ENCODE measurements at places on chromosomes 2 and 18. TPM values are rescaled to one million over a fixed set of nuclear protein-coding genes. Genes with fewer than 3 reads are reported as not detected.

DNA sequence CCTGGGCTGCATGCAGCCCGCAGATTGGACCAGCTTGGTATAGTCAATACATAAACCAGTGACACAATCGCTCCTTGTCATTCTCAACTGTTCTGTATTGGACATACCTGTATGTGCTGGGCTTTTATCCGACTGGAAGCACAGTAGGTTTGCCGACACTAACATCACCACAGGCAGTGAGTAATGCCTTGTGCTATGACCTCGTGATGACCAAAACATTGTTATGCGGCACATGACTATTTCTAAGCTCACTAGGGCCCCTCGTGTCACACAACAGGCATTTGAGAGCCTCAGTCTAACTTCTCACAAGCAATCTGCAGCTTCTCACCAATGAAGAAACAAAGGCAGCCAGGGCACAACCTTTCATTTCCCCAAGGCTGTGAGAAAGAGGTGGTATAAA, 320.8 kb downstream of the AFF3 start:
- no peak for DNase-seq

VIL1 gene
- not detected for total RNA-seq

DNA sequence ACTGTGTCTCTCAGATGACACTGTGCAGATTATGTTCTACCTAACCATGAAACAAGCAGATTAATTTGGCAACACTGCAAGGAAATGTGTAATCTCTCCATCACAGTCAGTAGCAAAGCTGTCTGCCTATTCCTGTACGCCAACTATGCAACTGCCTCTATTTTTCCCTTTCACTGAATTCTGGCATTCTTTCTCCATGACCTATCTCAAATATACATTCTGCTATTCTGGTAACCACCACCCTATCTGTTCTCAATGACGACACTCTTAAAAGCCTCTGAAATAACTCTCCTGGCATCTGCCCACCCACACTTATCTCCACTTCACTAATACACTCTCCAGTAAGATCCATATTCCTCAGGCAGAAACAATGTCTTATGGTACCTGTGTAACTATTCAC, 78.7 kb downstream of the ABCA12 start:
- no peak for DNase-seq

SPR gene
- total RNA-seq, result 1.6 TPM

GRCh38 chr2:160279813-160280465, 79.9 kb upstream of the ITGB6 start:
- no peak for DNase-seq

CD8B2 gene
- total RNA-seq, result under 0.01 TPM

GRCh38 chr2:221372159-221372884, 199.8 kb downstream of the EPHA4 start:
- DNase-seq, result peak; percentile 8

- DNase-seq, result no peak
These were observed 4.6 kb downstream of the TMEM87B start for GRCh38 chr2:112059671-112060070.

BUB1 gene
- 6.9 TPM for total RNA-seq

DNA sequence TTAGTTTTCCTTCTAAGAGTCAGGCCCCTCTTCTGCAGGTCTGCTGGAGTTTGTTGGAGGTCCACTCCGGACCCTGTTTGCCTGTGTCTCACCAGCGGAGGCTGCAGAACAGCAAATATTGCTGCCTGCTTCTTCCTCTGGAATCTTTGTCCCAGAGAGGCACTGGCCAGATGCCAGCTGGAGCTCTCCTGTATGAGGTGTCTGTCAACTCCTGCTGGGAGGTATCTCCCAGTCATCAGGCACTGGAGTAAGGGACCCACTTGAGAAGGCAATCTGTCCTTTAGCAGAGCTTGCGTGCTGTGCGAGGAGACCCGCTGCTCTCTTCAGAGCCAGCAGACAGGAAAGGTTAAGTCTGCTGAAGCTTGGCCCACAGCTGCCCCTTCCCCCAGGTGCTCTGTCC, 4.8 kb downstream of the REG1B start:
- DNase-seq, result no peak

DNA sequence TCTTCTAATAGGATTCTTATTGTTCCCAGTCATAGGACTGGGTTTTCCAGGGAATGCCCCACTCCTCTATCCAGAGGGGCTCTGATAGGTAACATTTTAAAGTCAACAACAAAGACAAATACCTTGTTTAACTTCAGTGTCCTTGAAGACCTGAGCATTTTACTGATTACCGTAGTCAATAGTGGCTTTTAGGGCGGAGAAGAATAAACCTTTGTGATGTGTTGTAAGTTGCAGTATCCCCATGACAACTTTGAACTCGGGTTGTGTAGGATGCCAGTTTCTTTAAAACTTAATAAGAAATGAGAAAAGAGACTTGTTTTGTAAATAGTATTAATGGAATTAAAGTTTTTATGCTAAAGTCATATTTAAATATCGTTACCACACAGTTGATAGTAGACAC, 6.0 kb downstream of the GATA6 start:
- no peak for DNase-seq

DNA sequence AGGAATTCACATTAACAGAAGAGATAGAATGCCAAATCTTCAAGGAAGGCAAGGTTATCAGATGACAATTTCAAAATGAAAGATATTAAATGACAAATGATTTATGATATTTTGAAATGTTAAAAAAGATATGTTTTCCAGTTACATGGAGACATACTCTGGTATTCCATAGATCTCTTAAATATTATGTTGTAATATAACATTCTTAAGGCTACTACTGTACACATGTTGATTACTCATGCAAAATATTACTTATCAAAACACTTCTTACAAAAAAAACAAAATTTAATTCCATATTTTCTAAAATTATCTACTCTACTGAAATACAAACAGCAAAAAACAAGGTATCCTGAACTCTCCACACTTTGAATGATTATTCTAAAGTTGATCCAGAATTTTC, 22.9 kb downstream of the RTTN start:
- DNase-seq, result no peak

DNA sequence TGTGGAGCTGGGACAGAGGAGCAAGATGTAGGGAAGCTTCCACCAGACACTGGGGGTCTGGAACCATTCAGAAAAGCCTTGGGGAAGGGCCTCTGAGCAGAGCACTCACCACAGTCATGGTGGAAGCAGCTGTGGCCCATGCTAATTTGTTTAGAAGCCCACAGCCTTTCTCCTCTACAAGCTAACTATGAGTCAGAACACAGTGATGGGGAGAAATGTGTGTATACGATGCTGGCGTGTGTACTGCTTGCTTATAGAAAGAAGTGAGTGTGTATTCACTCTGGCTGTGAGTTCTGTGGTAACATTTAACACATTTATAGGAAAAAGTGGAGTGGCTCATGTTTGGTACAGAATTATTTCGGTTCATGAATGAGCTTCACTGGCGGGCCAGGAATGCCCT, 157.0 kb upstream of the ACAA2 start:
- DNase-seq, result no peak

DNA sequence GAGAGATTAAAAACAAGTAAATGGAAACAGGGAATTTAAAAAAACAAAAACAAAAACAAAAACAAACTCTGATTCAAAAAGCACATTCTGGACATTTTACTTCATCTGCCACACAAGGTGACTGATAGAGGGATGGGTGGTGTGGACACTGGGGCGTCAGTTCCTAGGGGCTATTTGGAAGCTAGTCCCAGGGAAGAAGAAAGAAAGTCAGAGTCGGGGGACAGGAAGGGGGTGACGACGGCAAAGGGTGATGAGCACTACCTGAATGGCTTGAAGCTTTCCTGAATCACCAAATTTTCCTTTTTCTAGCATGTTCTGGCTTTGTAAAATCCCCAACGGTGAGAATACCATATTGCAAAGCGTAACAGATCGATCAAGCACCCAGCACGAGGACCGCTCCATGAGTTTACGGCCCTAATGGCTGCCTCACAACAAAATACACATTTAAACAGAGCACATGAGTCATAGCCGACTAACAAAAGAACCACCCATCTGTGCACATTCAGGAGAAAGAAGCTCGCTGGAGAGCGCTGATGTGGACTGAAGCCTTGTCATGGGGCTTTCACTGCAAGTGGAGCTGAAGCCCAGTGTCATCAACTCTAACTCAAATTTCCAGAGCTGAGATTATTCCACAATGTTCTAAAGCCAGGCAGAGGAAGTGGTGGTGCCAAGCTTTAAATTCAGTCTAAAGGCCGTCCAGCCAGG, 178.9 kb downstream of the LNPK start:
- peak; percentile 4 for DNase-seq

DNA sequence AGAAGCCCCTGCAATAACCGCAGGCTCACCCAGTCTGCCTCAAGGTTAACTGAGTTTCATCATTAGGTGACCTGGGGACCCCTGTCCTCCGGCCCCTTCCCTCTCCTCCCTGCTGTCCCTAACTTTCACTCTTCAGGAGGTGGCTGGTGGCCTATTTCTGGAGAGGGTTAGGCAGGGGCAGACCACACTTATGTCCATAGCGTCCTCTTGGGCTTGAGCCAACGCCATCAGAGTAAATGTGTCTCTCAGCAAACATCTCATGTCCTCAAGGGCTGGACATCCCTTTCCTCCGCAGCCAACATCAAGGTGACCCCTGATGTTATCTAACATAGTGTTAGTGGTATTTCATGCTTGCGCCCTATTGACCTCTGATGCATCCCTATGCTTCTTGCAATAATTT, 114.8 kb downstream of the BCL11A start:
- DNase-seq, result no peak

- no peak for DNase-seq
These were observed 1268.6 kb downstream of the LRP1B start for GRCh38 chr2:140862181-140862580.

DNA sequence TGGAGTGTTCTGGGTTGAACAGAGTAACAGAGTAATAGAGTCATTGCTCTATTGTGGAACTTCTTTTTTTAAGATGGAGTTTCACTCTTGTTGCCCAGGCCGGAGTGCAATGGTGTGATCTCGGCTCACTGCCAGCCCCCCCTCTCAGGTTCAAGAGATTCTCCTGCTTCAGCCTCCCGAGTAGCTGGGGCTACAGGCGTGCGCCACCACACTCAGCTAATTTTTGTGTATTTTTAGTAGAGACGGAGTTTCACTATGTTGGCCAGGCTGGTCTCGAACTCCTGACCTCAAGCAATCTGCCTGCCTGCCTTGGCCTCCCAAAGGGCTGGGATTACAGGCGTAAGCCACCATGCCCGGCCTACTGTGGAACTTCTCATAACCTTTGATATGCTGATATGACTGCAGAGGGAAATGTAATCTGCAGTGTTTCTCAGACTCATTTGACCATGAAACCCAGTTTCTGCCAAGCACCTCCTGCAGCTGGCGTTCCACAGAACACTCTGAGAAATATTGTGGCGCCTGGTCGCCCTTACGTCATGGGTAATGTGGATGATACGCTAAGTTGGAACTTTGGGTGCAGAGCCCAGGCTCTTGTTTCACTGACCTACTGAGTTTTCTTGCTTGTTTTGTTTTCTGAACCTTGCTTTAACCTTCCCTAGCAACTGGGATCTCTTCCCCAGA, 213.8 kb downstream of the BCL2 start:
- no peak for DNase-seq

GRCh38 chr2:234753701-234754100, 198.1 kb upstream of the SH3BP4 start:
- no peak for DNase-seq

DNA sequence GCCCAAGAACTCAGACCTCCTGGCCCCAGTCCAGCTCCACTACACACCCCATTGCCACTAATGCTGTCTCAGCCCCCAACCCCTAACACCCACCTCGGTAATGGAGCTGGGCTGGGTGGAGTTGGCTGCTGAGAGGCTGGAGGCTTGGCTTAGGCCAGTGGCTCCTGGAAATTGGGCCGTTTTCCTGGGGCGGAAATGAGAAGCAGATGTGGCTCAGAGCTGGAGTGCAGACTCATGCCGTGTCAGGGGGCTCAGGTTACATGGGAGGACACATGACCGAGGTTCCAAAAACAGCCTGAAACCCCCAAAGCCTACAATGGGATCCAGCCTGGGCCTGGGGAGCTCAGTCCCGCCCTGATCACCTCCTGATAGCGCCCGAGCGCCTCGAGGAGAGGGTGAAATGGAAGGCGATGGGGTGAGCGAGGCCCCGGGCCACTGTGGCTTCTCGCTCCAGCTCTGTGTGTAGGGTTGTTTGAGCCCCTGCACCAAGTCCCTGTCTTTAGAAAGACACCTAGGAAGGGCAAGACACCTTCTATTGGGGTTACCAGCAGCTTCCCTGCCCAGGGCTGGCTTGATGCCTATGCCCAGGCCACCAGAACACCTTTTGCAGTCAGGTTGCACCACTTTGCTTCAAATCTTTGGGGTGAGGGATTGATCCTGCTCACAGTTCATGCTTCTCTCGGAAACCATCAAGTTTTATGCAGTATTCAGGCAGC, 175.7 kb upstream of the HAAO start:
- DNase-seq, result no peak

VWC2L gene
- total RNA-seq, result 4.1 TPM

- DNase-seq, result no peak
These were observed 1.8 kb upstream of the ZEB2 start for GRCh38 chr2:144521686-144522085.

- DNase-seq, result no peak
These were observed 61.5 kb downstream of the LRP2 start for GRCh38 chr2:169300636-169301530.

GRCh38 chr2:141517180-141517851, 613.5 kb downstream of the LRP1B start:
- no peak for DNase-seq

DNA sequence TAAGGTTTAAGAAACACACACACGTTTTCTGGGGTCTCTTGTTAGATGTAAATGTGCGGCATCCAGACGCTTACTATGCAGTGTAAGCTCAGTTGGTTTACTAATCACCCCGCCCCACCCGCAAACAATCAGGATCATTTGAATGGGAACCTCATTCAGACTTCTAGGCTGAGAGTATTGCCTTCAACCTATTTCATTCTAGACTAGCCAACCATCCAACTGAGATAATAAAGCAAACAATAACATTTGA, 1.3 kb upstream of the FIGN start:
- DNase-seq, result no peak

DNA sequence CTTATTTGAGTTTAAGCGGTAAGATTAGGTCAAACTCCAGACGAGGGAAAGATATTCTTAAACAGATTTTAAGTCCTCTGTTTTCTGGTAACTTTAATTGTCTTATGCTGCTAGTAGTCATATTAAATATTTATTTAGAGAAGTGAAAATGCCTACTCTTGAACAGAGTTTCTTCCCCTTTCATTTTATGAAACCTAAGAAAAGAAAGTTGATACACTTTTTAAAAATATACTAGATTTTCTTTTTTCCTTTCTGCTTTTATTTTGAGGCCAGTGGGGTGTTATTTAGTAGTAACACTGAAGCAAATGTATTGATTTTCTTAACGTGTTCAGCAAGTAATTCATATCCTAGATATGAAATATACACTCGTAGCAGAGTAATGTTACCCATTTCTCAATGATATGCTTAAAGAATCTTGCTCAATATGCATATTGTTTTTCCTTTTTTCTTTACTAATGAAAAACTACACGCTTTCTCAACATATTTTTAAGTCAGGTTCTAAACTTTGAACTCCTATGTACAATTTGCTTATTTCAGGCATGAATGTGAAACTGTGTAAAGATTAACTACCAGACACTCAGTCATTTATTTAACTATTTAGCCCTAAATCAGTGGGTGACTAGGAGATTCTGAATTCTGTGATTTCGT, 691 bp downstream of the KYNU start:
- no peak for DNase-seq

- DNase-seq, result no peak
These were observed 41.6 kb downstream of the TBC1D8 start for GRCh38 chr2:101109451-101110118.

KANSL1L gene
- 99.1 TPM for total RNA-seq

GRCh38 chr2:45990131-45990530, 307.1 kb upstream of the EPAS1 start:
- DNase-seq, result no peak
